ENCODE measurements at places on chromosomes 4 and X. TPM values are rescaled to one million over a fixed set of nuclear protein-coding genes. Genes with fewer than 3 reads are reported as not detected.

DNA sequence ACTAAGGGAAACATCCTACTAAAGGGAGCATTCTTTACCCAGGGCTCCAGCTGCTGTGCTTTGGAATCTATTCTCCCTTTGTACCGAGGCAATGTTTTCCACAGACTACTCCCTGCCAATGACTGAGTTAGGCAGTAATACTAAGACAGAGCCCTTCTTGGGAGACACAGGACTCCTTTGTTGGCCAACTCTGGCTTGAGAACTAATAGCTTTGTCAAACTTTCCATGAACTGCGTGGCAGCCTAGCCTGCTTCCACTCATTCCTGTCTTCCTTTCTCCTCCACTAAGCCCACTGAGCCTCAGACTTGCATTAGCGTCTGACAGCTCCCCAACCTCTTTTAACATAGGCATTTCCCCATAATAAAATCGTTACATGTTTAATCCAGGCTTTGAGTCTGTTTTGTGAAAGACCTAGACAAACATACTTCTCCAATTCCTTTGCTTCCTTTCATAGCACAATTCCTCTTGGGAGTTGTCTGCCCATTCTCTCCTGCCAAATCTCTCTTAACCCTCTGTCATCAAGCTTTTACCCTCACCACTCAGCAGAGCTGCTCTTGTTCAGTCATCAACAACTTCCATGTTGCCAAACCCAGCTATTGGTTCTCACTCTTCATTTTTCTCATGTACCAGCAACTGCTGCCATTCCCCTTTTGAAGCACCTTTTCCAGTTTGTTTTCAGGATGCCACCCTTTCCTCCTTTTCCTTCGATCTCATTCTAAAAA, 300.3 kb upstream of the IGFBP7 start:
- peak; percentile 10 for DNase-seq

DNA sequence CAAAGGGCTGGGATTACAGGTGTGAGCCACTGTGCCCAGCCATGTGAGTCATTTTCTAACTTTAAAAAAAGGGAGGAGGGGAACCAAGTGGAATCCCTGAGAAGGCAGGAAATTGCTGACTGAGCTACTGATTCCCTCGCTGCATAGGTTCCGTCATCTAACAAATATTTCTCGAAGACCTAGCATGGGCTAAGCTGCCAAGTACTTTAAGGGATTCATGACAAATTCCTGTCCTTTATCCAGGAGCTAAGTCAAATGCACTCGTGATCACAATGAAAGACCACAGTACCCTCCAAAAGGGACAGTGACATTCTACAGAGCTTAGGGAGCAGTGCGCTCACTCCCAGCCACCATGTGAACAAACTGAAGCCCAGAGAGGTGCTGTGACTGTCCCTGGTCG, 33.2 kb upstream of the MAN2B2 start:
- DNase-seq = no peak

- DNase-seq = no peak
These were observed 6.3 kb upstream of the HPRT1 start for GRCh38 chrX:134453631-134454030.

- DNase-seq = no peak
These were observed 151.3 kb upstream of the KCNIP4 start for GRCh38 chr4:22099896-22100295.

DNA sequence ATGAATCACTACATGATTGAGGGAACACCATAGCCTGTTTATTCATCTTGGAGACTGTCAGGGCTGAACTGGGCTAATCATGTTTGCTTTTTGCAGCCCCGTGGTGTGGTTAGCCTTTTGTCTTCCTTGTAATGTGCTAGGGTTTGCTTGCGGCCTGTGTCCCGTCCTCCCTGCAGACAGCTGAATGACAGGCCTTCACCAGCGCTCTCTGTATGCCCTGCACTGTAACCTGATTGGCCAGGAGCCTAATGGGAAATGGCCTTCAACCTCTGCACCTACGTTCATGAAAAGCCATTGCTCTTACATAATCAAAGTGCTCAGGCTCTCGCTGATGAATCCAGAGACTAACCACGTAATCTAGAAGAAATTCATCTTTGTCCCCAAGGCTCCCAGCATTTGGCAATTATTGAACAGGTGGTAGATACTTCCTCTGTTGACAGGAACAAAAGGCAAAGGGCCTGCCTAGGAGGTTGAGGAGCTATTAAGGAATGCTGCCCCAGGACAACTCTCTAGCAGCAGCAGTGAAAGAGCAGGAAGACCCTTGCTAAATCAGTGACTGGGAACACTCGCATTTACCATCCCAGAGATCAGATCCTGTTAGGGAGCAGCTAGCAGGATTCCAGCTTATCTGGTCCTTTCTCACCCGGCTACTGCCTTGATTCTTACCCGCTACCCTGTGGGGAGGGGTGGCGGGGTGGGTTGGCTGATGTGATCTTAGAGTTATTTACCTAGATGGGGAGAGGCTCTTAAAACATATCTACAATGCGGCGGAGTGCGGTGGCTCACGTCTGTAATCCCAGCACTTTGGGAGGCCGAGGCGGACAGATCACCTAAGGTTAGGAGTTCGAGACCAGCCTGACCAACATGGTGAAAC, 42.3 kb upstream of the FAT1 start:
- DNase-seq = no peak

DNA sequence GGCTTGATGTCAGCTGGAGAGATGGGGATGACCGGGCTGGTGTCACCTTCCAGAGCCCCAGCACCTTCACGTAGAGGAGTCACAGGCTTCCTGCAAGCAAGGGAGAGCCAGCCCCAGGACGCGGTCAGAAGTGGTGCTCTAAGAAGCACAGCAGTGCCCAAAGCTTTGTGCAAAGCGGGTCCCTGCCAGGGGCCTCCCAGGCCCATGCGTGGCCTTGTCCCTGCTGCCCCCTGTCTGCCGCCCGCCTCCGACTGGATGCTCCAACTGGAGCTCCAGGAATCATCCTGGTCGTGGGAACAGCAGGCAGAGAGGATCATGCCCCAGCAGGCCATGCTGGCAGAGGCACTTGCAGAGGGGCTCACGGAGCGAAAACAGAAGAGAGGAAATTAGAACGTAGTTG, 40.1 kb upstream of the LRPAP1 start:
- DNase-seq = no peak

- no peak for DNase-seq
These were observed 33.0 kb downstream of the NAT8L start for GRCh38 chr4:2091990-2092668.

DNA sequence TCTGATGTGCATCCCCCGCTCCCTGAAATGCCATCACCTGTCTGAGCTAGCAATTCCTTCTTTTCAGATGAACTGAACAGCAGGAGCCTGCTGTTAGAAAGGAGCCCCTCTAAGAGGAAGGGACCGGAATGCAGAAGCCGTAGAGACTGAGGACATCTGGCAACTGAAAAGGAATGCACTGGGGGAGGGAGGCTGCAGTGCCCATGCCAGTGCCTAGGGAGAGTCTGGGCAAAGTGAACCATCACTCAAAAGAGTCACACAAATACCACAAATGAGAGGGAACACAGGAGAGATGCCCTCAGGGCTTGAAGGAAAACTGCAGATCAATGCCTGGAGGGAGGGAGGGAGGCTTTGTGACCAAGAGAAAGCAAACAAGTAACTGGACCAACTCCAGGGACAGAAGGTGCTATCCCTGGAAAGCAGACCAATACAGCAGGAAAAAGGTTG, 93.9 kb upstream of the CBR4 start:
- DNase-seq = no peak

GRCh38 chrX:115900425-115900824, 270.1 kb upstream of the AGTR2 start:
- no peak for DNase-seq

DNA sequence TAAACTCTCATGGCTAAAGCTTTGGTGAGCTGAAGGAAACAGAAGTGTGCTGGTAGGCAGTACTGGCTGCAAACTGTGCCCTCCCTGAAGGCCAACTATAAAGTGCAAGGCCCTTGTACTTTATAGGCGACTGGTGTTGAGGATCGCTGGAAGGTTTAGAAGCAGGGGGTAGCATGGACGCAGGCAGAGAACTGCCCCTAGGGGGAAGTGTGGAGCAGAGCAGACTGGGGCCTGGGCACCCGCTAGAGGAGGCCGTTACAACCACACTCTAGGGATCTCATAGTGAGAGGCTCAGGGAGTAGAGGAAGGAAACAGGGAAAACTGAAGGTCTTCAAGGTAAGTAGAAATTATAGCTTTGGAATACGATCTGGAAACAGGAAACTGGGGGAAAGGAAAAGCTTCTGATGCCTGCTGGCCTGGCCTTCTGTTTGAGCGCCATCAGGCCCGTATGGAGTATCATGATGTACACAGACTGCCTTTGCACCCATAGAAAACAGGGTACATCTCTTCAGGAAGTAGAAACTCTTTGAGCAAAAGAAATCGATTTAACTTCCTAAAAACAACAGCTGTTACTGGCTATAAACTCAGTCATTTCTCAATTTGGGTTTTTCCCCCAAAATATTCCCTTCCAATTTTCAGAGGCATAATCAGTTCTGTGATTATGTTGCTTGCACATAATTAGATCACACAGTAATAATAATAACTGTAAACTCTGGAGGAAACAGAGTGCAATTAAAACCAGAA, 23.9 kb upstream of the TMSB4X start:
- DNase-seq = no peak

GRCh38 chr4:16270454-16271328, 44.4 kb upstream of the TAPT1 start:
- DNase-seq = no peak

- DNase-seq = no peak
These were observed 1598.0 kb upstream of the AGA start for GRCh38 chr4:179040259-179040658.

- no peak for DNase-seq
These were observed 54.2 kb upstream of the MGST2 start for GRCh38 chr4:139611391-139611790.

DNA sequence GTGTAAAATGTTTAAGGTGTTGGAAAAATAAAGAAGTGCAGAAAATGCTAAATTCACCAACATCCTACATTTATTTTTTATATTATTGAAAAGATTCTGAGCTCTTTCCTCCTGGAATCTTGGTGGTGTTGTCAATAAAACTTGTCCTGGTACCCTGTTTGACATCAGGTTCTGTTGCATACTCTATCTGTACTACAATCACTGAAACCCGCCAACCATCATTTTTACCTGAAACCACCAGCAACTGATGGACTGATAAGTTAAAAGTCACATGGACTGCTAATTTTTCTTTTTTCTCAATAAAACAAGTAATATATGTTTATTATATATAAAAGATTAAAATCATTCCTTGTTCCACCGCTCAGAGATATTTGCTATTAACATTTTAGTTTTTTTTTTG, 23.4 kb downstream of the STAP1 start:
- DNase-seq = no peak

GRCh38 chrX:72294497-72294896, 11.2 kb downstream of the CITED1 start:
- DNase-seq = no peak

DNA sequence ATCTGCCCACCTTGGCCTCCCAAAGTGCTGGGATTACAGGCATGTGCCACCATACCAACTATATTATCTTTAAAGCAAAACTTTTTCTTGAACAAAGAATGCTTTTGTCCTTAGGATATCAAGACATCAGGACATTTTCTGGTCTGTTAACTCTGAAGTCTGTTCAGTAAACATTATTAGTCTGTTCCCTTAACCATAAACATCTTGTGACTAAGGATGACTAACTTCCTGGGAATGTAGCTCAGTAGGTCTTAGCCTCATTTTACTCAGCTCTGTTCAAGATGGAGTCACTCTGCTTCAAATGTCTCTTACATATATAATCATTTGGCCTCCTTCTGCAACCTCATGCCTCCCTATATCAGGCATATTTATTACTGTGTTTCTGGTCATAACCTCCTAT, 122.9 kb downstream of the UBE2NL start:
- no peak for DNase-seq

DNA sequence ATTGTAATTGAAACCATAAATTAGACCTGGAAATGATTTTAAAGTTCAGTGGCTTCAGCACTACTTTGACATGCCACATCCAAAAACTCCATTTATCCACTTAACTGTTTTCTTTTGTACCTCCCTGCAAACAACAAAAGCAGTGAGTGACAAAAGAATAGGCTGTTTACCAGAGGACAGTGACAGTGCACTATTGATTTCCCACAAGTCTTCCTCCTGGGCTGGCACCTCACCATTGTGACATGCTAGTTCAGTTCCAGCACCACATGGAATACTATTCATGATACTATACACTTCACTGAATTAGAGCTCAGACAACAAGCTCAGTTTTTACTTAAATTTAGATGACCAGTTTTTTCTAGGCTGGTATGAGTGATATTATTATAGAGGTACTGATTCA, 29.3 kb downstream of the MOSPD2 start:
- no peak for DNase-seq

GRCh38 chr4:8117278-8117682, 41.3 kb downstream of the ABLIM2 start:
- DNase-seq = peak; percentile 52

- DNase-seq = no peak
These were observed 146.2 kb upstream of the NDST4 start for GRCh38 chr4:115259642-115260041.

- DNase-seq = peak; percentile 5
These were observed 160.5 kb upstream of the AGTR2 start for GRCh38 chrX:116009861-116010710.

DNA sequence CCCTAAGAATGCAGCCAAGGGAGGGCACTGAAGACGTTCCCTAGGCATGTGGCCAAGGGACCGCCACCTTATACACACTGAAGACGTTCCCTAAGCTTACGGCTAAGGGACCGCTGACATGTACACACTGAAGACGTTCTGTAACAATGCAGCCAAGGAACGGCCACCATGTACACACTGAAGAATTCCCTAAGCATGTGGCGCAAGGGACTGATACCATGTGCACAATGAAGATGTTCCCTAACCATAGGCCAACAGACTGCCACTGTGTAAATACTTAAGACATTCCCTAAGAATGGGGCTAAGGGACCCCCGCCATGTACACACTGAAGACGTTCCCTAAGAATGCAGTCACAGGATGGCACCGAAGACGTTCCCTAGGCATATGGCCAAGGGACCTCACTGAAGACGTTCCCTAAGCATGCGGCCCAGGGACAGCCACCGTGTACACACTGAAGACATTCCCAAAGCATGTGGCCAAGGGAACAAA, 36.1 kb downstream of the DHRSX start:
- no peak for DNase-seq

GRCh38 chr4:45423896-45424295, 697.5 kb upstream of the GNPDA2 start:
- DNase-seq = no peak

GRCh38 chrX:67780694-67781109, 236.9 kb downstream of the AR start:
- peak; percentile 82 for DNase-seq

DNA sequence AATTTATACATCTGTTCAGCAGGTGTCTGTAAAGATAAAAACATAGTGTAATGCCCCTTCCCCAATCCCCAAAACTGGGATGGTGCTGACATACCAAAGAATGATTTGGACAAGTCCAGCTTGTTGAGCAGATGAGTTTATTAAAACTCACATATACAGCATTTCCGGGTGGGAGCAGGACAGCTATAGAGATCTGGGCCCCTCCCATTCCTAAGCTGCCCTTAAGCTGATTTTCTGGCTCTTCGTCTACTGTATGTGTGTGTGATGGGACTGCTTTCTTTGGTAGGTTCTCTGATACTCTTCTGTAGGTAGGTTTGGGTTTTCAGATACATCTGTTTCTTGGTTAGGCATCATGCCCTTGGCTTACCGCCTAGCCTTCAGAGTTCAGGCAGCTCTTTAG, 703.7 kb upstream of the PCDH10 start:
- DNase-seq = no peak

Gene EPGN
- total RNA-seq = not detected

Gene VCX3A
- not detected for total RNA-seq

Gene GABRA4
- 24.6 TPM for total RNA-seq

Gene ARHGEF38
- not detected for total RNA-seq

Gene SERPINA7
- total RNA-seq = not detected

Gene ZNF185
- 7.4 TPM for total RNA-seq

Gene KLHL13
- total RNA-seq = 7.3 TPM

Gene MXRA5
- total RNA-seq = 2.1 TPM

Gene SLC6A14
- not detected for total RNA-seq

Gene UCP1
- not detected for total RNA-seq
